ENCODE measurements at places on chromosomes 11 and 22. TPM values are rescaled to one million over a fixed set of nuclear protein-coding genes. Genes with fewer than 3 reads are reported as not detected.

The APOBEC3F gene
- 0.08 TPM for total RNA-seq

The THRSP gene
- 3.5 TPM for total RNA-seq

The GLYAT gene
- total RNA-seq: not detected

The OR4S2 gene
- not detected for total RNA-seq

The RHOD gene
- total RNA-seq: 0.88 TPM

The SLC22A8 gene
- not detected for total RNA-seq

The OR52E8 gene
- total RNA-seq: not detected

All from myocyte (in vitro differentiated cells).